ENCODE measurements at places on chromosomes 11 and 22.

DNA sequence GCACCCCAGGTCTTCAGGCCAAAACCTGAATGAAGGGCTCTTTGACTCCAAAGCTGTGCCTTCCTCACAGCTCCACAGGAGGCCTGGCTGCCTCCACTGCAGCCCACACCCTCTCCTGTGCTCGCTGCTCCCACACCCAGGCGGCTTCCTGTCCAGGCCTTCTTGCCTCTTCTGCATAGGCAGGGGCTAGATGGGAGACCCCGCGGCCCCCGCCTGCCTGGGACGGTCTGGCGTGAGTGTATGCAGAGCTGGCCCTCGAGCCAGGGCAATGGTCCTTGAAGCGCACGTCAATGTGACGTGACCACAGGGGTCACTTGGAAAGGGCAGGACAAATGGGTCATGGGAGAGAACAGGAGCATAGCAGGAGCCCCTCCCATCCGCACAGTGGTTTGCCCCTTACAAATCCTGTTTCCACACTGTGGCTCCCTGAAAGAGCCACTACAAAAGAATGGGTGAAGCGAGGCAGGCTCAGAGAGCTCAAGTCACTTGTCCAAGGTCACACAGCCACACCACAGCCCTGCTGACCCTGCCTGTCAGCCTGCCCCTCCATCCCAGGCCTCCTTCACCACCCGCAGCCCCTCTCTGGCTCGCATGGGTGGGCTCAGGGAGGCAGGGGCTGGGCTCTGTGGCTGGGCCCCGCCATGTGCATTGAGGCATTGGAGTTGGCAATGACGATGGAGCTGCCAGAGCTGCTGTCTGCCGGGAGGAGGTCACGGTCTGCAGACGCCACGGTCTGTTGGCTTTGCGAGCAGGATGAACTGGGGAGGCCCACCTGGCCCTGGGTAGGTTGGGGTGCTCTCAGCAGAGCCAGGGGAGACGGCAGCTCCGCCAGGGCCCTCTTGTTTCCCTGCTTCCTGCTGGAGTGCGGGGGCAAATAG, 71.2 kb upstream of the WNT11 start:
- no peak for DNase-seq

- peak; percentile 65 for DNase-seq
These were observed 4.5 kb upstream of the NOL12 start for GRCh38 chr22:37681556-37682049.

GRCh38 chr22:39300186-39300830, 19.1 kb downstream of the RPL3 start:
- DNase-seq: no peak

DNA sequence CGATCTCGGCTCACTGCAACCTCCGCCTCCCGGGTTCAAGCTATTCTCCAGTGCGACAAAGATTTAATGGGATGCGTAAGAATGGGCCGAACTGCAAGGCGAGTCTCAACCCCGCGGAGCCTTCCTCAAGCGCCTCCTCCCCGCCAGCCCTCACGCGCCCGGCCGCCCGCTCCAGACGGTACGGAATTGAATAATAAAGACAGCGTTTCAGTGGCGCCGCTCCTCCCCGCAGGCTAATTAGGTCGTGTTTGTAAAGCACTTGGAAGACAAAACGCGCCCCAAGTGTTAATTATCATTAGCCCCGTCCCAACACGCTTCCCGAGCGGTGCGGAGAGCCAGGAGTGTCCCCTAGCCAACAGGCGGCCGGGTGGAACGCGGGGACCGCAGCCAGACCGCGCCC, 192.0 kb downstream of the BUD13 start:
- DNase-seq: no peak

DNA sequence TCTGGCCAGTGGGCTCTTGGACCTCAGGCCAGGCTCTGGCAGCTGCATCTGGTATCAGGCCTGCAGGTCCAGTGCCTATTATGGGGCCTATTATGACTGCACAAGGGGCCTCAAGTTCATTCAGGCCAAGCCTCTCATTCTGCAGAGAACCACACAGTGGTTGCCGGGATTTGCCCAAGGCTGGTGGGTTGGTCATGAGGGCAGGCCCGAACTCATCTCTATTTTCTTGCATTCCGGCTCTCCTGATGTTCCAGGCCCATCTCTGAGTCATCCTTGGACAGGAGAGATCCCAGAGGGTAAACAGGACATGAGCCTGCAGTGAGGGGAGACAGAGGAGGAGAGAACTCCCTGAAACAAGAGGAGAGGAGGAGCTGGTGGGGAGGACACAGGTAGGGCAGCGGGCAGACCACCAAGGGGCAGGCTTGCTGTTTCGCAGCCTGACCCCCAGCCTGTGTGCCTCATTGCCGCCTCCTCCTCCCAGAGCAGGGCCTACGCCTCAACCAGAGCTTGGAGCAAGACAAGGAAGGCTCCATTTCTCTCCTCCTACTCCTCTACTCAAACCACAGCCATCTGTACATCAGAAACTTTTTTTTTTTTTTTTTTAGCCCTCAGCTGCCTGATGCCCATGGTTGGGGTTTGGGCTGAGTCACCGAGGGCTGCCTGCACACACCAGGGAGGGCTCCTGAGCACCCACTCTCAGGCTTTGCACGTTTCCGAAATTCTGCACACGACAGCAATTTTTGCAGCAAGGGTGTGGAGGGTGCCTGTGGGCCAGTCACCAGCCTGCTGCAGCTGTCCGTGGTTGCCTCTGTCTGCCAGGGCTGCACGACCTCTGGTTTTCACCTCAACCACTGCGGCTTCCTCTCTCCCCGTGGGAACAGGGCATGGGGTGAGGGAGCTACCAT, 12.7 kb upstream of the TREH start:
- DNase-seq: peak; percentile 51

DNA sequence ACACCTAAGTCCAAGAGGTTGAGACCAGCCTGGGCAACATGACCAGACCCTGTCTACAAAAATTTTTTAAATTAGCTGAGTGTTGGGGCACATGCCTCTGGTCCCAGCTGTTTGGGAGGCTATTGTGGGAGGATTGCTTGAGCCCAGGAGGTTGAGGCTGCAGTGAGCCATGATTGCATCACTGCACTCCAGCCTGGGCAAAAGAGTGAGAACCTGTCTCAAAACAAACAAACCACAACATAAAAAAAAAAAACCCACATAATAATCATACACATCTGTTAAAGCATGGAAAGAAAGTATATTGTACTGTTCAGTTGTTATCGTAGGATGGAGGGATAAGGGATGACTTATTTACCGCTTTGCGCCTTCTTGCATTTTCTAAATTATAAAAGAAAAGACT, 35.9 kb upstream of the GRK2 start:
- no peak for DNase-seq

DNA sequence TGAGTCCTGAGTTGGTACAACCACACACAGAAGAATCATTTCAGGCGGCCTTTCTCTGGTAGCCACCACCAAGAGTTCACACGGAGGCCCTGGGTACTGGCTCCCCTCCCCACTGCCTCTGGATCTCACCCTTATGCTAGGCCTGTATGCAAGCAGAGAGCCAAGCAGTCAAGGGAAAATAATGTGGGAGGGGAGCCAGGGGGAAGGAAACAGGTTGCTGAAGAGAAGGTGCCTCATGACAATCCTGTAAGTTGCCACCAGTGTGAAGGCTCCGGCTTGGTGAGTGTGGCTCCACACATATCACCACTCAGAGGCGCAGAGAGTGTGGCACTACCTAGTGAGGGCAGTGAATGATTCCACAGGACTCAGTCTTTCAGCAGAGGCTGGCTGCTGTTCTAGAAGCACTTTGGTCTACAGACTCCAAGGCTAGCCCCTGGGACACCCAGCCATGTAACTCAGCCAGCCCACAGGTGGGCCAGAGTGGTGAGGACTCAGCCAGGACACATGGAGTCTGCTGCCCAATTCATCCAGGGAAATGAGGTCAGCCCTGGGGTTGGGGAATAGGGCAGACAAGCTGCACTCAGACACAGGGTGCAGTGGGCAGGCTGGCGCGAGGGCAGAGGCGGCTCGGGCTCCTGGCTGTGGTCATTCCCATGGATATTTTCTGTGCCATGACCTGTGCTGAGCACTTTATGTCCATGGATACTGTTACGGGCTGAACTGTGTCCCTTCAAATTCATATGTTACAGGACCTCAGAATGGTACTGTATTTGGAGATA, 49.0 kb upstream of the SERPIND1 start:
- no peak for DNase-seq

DNA sequence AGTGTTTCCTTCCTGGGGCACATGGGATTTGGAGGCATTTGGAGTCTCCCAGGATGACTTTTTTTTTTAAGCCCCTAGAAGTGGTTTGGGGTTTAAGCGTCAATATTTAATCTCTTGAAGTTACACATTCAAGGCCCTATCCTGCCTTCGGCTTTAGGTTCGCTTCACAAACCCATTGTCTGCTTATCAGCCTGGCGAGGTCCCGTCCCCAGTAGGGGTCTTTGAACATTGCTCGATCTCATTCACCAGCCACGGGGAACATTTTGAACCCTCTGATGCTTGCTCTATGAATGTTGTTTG, 75.9 kb downstream of the KCNQ1 start:
- DNase-seq: no peak

DNA sequence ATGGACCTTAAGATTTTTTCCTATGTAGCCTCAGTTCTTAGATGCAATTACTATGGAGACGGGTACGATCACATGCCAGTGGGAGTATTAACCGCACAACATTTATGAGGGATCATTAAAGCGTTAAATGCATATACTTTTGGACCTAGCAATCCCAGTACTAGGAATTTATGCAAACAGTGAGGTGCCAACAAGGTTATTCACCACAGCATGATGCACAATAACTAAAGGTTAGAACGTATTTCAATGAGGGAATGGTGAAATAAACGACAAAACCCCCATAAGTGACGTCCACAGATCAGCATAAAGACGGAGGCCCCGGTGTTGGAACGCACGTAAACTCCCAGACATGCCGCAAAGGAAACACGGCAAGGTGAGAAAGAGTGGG, 539 bp downstream of the SIRT3 start:
- DNase-seq: no peak

- no peak for DNase-seq
These were observed 136.7 kb upstream of the FAT3 start for GRCh38 chr11:92087725-92088537.

- DNase-seq: no peak
These were observed 566.7 kb downstream of the BRD1 start for GRCh38 chr22:49260681-49261580.

DNA sequence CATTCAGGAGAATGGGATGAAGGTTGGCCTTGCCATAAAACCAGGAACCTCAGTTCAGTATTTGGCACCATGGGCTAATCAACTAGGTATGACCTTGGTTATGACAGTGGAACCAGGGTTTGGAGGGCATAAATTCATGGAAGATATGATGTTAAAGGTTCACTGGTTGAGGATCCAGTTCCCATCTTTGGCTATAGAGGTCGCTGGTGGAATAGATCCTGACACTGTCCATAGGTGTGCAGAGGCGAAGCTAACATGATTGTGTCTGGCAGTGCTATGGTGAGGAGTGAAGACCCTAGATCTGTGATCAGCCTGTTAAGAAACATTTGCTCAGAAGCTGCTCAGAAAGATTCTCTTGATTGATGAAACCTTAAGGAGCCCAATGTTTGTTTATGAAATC, 5.7 kb downstream of the NF2 start:
- DNase-seq: no peak

DNA sequence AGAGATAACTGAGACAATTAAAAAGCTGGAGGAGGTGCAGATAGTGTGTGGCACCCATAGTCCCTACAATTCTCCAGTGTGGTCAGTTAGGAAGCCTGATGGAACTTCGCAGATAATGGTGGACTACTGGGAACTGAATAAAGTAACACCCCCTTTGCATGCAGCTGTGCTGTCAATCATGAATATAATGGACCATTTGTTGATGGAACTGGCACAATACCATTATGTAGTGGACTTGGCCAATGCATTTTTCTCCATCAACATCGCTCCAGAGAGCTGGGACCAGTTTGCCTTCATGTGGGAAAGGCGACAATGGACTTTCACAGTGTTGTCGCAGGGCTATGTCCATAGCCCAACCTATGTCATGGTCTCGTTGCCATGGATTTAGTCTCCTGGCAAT, 324.2 kb downstream of the TMEM135 start:
- no peak for DNase-seq

DNA sequence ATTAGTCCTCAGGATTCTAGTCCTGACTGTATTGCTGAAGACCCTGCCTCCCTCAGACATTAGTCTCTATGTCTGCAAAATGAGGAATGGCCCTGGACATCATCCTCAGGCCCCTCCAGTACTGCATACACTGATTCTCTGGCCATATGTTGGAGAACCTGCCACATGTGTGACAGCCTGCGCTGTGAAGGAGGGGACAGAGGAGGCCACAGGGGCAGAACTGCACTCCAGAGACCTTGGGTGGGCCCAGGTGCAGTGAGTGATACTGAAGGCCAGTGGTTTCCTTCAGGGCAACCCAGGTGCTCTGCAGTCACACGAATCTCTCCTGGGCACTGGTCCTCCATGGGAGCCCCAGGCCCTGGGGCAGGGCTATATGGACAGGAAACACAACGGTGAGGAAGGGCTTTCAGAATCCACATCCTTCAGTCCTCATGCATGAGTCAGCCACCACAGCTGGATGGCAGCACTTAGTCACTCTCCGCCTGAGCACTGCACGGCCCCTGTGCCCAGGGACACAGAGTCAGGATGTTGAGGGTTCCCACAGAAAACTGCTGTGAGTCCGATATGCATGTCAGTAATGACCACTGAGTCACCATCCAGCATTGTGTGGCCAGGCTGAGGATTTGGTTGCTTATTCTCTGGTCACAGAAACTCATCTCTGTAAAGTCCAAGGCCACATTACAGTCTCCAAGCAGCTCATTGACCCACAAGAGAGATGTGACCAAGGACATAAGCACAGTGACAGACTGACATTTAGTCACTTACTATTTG, 39.7 kb downstream of the ME3 start:
- no peak for DNase-seq

DNA sequence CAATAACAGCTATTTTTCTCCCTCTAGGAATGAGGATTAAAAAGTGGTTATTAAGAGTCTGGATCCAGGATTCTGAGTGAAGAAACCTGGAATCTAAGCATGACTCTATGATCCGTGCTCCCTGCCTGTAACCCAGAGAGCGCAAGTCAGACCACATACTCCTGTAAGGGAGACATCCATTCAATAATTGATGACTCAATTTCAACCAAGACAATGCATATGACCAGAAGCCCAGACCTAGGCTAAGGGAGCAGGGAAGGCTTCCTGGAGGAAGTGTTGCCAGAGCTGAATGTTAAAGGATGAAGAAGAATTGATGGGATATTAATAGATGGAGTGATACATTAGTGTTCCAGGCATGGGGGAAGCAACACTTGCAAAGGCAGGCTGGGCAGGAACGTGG, 13.8 kb upstream of the PAMR1 start:
- no peak for DNase-seq

GRCh38 chr11:122977470-122978298, 4.0 kb downstream of the BSX start:
- DNase-seq: no peak

GRCh38 chr11:86610559-86611341, 61.7 kb downstream of the ME3 start:
- DNase-seq: no peak

GRCh38 chr11:3834349-3834663, 6.5 kb downstream of the RHOG start:
- DNase-seq: no peak

GRCh38 chr11:19935507-19935906, 222.9 kb downstream of the NAV2 start:
- DNase-seq: no peak

GRCh38 chr11:130464291-130464812, 15.9 kb downstream of the ADAMTS15 start:
- no peak for DNase-seq
